ENCODE measurements at places on chromosomes 6 and 20.

DNA sequence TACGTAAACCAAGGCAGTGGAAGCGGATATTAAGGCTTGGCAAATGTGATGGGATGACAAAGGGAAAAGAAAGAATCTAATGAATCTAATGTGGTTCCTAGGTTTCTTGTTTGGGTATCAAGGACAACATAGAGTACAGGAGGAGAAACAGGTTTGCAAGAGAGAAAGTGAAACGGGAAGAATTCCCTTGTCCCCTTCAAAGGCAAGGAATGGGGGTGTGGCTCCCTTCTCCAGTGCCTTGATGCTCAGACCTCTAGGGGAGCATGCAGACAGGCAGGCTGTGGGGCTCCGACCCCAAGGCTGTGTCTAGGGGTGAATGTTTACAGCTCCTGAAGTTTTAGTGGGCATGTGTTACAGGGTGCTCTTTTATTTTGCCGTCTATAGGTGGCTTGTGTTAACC is 317.5 kb upstream of the HSF2 start:
- DNase-seq: no peak

DNA sequence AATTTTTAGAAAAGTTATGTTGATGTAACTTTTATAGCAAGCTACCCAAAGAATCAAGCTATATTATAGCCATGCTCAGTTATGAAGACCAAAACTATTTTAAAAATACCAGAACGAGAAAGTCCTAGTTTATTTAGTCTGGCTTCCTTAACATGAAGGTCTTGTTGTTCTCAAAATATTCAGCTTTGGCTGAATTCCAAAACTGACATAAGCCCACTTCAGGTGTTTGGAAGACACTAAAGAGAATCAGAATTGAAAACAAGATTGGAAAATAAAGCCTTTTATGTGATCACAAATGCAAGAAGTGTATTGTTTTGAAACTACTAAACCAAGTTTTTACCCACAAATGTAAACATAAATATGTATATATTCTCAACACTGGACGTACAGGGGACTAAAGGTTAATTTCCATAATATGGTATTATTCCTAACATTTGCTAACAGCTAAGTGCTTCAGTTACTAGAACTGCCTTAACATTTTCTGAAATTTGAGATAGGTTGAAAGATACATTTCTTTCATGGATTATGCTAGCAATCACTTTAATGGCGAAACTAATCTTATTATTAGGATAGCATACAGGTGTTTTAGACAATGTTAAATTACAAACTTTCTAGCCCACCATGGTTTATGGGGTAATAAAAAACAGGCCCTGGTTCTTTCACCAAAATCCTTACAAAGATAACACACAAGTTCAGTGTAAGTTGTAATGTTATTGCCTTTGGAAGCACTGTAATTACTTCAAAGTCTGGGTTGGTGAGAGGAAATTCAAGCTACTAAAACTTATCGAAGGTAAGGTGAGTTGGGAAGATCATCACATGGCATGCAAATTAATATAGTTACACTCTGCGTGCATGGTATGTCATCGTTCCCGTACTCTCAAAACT is 1.6 kb downstream of the MAP3K5 start:
- no peak for DNase-seq

DNA sequence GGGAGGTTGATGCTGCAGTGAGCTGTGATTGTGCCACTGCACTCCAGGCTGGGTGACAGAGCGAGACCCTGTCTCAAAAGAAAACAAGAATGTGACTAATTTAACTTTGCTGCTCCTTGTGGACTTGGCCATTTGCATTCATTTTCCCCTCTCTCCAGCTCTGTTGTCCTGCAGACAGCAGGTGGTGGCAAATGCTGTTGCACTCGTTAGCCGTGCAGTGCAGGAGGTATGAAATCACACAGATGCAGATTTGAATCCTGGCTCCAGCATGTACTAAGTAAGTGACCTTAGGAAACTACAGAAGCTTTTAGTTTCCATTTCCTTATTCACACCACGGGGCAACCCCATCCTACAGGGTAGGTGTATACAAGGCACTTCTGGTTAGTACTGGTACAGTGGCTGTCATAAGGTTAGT is 9.6 kb upstream of the BEND3 start:
- DNase-seq: peak; percentile 73

DNA sequence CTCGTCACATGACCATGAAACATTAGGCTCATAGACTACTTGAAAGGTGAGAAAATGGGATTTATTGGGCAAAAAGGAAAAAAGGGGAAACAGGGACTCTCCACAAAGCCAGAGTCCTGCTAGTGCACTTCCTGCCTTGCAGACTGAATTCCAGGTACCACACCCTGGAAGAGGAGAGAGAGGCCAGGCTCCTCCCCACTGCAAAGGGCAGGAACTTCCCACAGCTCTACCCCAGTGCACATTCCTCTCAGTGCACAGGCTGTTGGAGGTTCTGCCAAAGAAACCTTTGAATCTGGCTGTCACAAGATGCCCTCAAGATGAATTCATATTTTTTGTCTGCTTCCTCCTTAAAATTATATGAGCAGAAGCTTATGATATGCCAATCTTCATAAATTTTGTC is 920.4 kb upstream of the GJE1 start:
- no peak for DNase-seq

- DNase-seq: no peak
These were observed 36.4 kb downstream of the RPP40 start for GRCh38 chr6:4967301-4968030.

GRCh38 chr20:50514750-50515149 is 4.6 kb downstream of the PTPN1 start:
- DNase-seq: no peak

- DNase-seq: no peak
These were observed 24.5 kb upstream of the TAF8 start for GRCh38 chr6:42025845-42026243.

GRCh38 chr6:111477481-111477938 is 5.5 kb downstream of the REV3L start:
- peak; percentile 79 for DNase-seq

DNA sequence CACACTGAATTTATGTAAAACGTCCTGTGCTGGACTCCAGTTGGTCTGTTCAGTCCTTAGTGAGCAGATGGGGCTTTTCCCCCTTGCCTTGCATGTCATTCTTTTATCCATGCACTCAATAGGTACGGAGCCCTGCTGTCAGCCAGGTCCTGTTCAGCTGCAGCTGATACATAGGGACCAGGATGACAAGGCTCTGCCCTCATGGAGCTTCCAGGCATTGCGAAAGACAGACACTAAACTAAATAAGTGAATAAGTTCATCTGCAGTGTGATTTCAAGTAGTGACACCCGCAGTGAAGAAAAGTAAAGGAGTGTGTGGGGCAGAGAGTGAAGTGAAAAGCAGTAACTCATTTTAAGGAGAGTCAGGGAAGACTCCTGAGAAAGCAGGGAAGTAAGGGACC is 324.2 kb downstream of the NRN1 start:
- no peak for DNase-seq

DNA sequence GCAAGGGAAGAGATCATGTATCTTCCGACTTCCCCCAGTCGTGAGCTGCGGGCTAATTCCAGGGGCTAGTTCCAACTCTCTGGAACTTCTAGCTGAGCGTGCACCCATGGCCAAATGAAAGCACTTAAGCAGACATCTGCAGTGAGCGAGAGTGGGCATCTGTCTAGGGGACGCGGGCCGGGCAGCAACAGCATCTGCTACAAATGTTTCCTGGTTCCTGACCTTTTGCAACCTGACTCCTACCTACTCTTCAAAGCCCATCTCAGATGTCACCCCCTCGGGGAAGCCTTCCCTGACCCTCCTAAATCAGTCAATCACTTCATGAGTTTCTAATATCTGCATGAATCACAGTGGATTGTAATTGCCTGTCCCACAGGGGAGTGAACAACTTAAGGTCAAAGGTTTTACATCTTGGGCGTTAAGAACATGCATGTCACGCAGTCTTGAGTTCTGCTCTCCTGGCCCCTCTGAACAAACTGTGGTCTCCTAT is 141.9 kb downstream of the CEBPB start:
- DNase-seq: no peak

DNA sequence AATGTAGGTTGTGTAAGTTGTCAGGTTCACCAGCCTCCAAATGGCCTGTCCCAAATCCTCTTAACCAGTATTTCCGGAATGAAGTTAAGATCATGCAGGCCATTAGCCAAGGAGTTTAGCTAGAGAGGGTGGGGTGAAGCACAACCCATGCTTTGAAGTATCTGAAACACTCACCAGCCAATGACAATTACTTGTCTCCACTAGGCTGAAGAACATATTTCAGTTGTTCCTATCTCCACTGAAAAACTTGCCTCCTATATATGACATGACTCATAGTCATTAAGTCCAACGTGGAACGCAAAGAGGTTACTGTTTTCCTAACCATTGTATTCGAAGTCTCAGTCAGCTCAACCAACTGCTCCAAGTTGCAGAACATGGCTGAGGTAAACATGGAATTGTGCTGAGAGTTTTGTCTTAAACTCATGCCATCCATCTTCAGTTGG is 37.4 kb upstream of the TNFAIP3 start:
- no peak for DNase-seq

DNA sequence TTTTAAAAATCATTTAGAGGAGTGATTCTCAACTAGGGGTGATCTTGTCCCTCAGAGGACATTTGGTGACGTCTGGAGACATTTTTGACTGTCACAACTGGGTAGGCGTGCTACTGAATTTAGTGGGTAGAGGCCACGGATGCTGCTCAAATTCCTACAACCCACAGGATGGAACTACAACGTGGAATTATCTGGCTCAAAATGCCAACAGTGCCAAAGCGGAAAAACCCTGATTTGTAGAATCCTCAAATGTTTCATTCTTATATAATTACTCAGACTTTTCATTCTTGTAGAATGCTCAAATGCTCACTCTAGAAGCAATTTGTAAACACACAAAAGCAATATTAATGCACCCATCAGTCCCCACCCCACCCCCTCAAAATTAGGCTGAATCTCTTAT is 229.8 kb downstream of the ZMYND8 start:
- no peak for DNase-seq

DNA sequence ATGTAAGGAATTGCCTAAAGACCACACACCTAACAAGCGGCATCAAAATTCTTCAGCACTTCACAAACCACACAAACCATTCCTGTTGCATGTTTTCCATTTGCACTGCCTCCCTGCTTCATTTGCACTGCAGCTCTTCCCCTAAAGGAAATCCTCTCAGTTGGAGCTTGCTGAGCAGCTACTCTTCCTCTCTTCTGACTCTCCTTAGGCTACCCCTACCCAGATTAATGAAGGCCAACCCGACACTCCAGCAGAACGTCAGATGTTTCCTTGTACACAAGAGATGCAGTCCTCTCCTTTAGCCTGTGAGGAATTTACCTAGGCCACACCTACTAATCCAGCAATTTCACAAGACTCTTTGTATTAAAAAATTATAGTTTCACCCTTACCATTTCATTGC is 8.1 kb downstream of the BEND6 start:
- no peak for DNase-seq

- DNase-seq: no peak
These were observed 15.6 kb downstream of the KCNS1 start for GRCh38 chr20:45085289-45085688.

DNA sequence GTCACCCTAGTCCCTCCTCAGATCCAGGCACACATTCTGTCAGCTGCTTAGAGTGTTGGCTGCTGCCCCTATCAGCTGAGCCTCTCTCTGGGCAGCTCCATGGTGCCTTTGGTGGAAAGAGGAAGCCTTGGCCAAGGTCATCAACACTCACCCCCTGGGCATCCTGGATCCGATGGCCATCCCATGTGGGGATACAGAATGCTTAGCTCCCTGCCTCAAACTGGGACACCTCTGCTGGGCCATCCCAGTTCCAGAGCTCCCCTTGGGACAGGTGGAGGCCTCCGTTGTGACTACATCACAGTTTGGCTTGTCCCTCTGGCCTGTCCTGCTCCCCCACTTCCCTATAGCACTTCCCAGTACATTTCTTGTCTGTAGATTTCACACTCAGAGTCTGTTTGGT is 45.6 kb downstream of the TOX2 start:
- DNase-seq: no peak

DNA sequence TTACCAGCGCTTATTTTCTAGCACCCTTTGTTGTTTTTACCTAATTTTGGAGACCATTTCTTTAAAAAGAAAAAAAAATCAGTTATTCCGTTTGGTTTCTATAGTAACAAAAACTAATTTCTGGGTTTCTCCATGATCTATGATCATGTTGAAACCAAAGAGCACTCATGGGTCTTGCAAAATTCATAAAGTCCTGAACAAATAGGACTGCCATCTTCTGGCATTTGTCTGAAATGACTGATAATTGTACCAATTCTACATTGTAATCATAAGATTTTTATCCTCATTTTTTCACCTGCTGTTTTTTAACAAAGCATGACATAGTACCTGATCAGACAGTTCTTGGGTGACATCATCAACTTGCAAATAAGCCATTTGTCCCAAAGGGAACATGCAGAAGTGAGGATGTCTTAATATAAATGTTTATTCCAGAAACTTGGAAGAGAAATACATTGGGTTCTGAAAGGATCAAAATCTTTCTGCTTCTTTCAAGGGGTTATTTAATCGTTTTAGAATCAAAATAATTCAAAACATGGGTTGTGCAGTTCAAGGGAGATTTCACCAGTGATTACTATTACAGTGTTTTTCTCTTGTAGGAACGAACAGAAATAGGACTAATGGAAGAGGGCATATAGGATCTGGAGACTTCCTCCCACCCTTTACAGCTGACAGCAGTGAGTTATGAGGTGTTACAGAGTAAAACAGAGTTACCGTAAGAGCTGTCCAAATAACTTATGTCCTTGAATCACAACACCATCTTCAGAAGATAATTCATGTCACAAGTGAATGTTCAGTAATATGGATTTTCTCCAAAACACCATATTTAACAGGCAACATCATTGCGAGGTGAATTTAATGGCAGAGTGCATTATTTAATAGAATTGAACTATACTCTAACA is 87.1 kb upstream of the GJE1 start:
- DNase-seq: no peak

- no peak for DNase-seq
These were observed 454.1 kb downstream of the C6orf118 start for GRCh38 chr6:164855281-164855680.

DNA sequence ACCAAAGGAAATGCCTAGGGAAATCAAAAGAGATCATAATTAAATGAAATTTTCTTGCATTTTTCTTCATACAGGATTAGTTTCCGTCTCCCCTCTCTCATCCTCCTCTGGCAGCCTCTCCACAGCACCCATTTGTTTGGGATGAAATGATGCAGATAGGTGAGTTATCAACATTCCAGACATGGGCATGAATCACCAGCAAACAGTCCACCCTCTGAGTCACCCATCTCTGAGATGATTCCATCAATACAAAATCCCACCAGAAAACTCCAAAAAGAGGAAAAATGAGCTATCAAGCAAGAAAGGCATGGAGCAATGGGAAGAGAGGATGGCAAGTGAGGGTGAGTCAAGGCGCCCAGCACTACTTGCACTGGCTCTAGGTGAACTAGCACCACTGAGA is 11.4 kb downstream of the MC3R start:
- DNase-seq: no peak

- DNase-seq: peak; percentile 85
These were observed 56.2 kb downstream of the CTCFL start for GRCh38 chr20:57468523-57469417.

Data from OCI-LY7 (cell line).